ELF-1 (cell line): ENCODE measurements at places on chromosomes 13 and 19.
A peak's percentile ranks its signal among the peaks of the same experiment; 100 is the strongest.

- DNase-seq = no peak
Measured at GRCh38 chr13:43005460-43006236, 13.6 kb upstream of the EPSTI1 start.

DNA sequence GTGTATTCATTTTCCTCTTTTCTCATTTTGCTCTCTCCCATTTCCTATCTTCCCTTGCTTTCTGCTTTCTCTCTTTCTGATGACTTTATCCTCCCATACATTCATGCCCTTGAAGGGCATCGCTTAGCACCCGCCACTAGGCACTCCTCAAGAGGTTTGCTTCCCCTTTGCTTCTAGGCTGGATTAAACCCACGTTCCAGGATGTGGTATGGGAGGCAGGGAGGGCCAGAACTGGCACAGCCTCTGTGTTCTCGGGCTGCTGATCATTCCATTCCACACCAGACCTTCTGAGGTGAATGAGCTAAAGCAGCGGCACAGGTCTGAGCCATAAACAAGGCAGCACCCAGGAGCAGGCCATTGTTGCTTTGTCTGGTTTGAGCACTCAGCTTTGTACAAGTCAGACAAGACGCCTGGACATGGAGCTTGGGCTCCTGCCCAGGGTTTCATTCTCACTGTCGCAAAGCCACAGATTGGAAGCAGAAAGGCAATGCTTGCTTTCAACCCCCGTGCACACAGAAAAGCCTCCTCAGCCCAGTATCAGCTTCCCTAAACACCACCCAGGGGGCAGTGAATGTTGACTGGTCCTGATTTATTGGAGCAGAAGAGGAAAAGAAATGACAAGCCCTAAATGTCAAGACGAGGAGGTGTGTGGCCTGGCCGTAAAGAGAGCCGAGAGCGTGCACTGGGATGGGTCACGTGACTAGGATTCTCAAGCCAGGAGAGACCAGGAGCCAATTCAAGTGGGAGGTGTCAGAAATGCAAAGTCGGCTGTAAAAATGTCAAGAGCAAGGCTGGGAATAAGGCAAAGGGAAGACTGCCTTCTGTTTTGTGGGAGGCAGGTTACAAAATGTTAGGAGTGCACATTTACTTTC lies 218.0 kb upstream of the SERP2 start:
- DNase-seq = peak; percentile 79

GRCh38 chr19:4327252-4327876 lies 11.3 kb downstream of the STAP2 start:
- DNase-seq = peak; percentile 94

GRCh38 chr19:791007-791566 lies 6.2 kb upstream of the PTBP1 start:
- no peak for DNase-seq

- no peak for DNase-seq
Measured at GRCh38 chr13:102707467-102707866, 12.6 kb upstream of the METTL21C start.

DNA sequence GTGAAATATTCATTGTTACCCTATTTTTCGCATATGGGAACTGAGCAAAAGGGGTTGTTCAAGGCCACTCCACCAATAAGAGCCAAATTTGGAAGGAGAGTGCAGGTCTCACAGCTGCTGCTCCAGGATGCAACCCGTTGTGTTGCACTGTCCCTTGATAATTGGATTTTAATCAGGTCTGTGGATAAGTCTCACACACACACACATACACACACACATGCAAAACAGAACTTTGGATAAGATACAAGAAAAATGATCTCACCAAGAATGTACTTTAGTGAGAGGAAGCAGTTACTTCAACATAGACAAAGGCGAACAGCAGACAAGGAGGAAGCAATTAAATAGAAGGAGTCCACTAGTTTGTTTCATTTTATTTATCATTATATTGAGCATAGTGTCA lies 127.3 kb upstream of the EDNRB start:
- DNase-seq = no peak

DNA sequence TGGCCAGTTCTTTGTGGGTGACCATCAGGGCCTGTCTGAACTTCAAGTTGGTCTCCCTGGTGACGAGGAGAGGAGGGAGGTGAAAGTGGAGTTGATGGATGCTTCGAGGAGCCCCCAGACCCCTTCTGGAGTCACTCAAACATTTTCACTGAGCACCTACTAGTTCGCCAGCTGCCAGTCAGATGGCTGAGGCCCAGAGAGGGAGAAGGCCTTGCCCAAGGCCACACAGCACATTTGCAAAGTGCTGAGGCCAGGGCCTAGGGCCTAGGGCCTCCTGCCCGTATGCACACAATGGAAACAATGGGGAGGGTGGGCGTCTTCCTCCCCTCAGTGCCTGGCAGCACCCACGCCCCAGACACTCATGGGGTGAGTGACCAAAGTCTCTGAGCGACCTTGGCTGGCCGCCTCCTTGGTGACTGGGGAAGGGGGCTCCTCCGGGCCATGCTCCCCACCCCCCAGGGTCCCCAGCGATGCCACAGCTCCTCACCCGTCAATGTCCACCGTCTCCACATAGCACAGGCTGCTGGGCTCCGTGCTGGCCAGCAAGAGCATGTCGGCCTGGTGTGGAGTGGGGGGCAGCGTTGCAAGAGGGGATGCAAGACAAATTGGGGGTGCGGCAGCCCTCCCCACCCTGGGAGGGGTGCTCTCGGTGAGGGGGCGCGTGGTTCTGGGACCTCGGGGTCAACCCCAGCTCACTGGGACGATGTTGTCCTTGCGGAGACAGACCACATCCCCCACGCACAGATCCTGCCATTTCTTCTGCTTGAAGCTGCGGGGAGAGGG lies 6.5 kb downstream of the ATP8B3 start:
- no peak for DNase-seq

GRCh38 chr13:33194820-33195692 lies 90.5 kb downstream of the STARD13 start:
- DNase-seq = no peak

- no peak for DNase-seq
Measured at GRCh38 chr13:30413842-30414241, 8.5 kb upstream of the UBE2L5 start.

GRCh38 chr19:29942404-29943261 lies 594 bp downstream of the URI1 start:
- DNase-seq = peak; percentile 72

DNA sequence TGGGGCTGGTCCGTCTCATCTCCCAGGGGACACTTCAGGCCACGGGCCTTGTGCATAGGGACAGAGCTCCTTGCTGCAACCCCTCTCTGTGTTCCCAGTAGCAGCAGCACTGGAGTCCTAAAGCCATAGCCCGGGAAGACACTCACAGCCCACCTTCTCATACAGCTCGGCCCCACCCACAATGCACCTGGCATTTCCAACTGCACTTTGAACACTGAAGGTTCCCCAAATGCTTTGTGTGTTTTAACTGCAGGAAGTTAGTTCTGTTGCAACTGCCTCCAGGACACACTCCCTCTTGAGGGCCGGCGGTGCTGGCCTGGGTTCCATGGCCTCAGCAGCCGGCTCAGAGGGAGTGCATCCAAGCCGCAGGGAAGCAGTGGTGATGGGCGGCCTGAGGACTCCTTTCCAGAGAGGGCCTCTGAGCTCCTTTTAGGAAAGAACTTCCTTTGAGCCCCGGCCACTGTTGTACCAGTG lies 22.7 kb upstream of the TMEM255B start:
- DNase-seq = no peak

DNA sequence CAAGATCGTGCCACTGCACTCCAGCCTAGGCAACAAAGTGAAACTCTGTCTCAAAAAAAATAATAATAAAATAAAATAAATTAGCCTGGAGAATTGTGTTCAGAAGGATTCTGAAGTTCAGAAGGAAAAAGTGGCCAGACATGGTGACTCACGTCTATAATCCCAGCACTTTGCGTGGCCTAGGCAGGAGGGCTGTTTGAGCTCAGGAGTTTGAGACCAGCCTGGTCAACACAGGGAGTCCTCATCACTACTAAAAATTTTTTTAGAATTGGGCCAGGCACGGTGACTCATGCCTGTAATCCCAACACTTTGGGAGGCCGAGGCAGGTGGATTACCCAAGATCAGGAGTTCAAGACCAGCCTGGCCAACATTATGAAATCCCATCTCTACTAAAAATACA lies 6.0 kb downstream of the RDH8 start:
- DNase-seq = no peak

DNA sequence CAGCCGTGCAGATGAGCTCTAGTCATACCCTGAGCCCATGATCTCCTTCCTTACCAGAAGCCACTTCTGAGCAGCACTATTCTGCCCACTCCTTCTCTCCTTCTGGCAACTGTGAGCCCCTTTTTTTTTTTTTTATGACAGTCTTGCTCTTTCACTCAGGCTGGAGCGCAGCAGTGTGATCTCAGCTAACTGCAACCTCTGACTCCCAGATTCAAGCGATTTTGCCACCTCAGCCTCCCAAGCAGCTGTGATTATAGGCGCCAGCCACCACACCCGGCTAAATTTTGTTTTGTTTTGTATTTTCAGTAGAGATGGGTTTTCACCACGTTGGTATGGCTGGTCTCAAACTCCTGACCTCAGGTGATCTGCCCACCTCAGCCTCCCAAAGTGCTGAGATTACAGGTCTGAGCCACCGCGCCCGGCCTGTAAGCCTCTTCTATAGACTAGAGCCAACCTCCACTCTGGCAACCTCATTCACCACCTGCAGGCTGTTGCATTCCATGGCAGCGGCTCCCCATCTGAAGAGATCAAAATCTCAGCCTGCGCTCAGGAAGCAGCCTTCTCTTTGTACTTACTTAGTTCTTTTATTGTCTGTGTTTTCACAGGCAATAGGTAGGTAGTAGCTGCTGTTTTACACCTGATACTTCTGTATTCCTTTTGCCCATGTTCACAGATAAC lies 34.8 kb upstream of the NDFIP2 start:
- DNase-seq = peak; percentile 30

DNA sequence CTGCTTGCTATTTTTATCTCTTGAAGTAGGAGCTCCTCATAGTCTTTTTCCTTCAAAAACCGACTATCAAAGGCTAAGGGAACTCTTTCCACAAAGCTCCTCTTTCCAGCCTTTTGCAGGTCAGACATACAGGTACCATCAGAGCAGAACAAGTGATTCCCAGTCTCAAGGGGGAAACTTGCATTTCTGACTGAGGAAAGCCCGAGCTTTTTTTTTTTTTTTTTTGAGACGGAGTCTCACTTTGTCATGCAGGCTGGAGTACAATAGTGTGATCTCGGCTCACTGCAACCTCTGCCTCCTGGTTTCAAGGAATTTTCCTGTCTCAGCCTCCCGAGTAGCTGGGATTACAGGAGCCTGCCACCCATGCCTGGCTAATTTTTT lies 32.0 kb downstream of the RUBCNL start:
- DNase-seq = peak; percentile 9

DNA sequence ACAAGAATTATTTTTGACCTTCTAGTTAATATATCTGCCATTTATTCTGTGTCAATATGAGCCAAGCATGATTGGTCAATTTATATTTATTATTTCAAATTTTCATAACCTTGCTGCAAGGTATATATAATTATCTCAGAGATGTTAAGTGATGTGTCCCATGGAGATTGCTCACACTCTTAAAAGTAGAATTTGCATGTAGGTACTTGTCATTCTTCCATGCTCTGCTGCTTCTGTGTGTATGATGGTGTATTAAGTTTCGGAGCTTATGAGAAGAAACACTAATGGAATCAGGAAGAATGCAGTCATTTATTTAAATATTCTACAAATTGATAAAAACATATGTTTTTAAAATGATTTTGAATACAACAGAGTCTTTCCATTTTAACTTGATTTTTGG lies 586.8 kb upstream of the MIR17HG start:
- no peak for DNase-seq

GRCh38 chr13:58908019-58908679 lies 1255.6 kb downstream of the DIAPH3 start:
- DNase-seq = no peak

DNA sequence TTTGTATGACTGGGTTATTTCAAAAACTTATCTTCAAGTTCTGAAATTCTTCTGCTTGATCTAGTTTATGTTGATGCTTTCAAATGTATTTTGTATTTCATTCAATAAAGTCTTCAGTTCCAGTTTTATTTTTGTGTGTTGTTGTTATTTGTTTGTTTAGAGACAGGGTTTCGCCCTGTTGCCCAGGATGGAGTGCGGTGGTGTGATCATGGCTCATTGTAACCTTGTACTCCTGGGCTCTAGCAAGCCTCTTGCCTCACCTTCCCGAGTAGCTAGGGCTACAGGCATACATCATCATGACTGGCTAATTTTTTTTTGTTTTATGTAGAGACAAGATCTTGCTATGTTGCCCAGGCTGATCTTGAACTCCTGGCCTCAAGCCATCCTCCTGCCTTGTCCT lies 40.3 kb upstream of the ARHGEF7 start:
- DNase-seq = no peak

- peak; percentile 98 for DNase-seq
Measured at GRCh38 chr19:35247526-35248309, 1.1 kb upstream of the LSR start.

GRCh38 chr19:35607661-35608060 lies 4.9 kb upstream of the HAUS5 start:
- DNase-seq = no peak

DNA sequence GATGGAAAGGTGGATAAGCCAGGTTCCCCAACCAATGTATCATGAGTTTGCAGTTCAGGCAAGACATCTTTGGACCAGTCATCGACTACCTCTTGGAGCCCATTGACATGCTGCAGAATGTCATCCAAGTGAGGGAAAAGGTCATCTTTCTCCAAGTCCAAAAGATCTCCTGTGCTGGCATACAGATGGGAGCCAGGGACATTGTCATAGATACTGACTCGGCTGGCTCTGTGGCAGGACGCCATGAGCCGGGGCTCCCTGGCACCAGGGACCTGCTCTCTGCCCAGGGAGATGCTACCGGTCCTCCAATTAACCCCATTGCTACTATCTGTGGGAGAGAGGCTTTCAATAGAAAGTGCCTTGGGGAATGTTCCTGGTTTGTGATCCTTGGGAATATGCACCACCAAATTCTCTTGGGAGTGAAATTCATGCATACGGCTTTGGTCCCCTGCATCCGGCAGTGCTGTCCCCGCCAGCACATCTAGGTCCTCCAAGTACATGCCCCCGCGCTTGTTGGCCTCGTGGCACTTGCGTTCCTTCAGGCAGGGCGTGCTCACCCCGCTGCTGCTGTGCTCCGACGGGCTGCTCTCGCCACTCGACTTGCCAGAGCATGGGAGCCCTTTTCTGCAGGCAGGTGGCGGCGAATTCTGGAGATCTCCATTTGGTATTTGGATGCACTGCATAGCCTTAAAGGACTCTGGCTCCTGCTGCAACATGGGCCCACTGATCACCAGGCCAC lies 113.0 kb downstream of the KL start:
- DNase-seq = no peak

GRCh38 chr19:10133596-10133995 lies 13.9 kb upstream of the EIF3G start:
- no peak for DNase-seq

GRCh38 chr13:73993661-73994060 lies 140.5 kb downstream of the KLF12 start:
- no peak for DNase-seq

GRCh38 chr13:53490752-53491151 lies 462.1 kb downstream of the OLFM4 start:
- DNase-seq = no peak

GRCh38 chr19:29445246-29445645 lies 80.5 kb upstream of the VSTM2B start:
- no peak for DNase-seq

DNA sequence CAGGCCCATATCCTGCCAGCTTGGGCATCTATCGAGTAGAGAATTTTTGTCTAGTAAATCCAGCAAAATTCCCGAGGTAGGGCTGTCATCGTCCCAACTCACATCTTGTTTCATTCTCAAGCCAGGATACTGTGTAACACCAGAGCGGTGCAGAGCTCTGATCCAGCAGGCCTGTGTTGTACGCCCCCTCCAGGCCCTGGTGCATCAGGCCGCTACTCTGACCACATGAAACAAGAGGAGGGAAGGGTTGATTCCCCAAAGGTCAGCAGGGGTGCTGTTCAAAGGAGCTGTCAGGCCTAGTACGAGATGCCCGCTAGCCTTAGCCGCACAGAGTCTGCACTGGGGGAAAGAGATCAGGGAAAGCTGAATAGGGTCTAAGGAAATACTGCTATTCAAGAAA lies 276.0 kb downstream of the SLC7A1 start:
- peak; percentile 48 for DNase-seq
